ENCODE measurements at places on chromosomes 2 and 18. TPM values are rescaled to one million over a fixed set of nuclear protein-coding genes. Genes with fewer than 3 reads are reported as not detected.

Gene ABCG8
- not detected for total RNA-seq

Gene KIAA2012
- total RNA-seq, result not detected

Gene CAVIN2
- total RNA-seq, result 16.9 TPM

Gene CIB4
- not detected for total RNA-seq

Gene C1QL2
- not detected for total RNA-seq

Gene EN1
- total RNA-seq, result 0.32 TPM

Gene WDPCP
- 2.6 TPM for total RNA-seq

Gene IL1RN
- 0.13 TPM for total RNA-seq

Gene UGT1A10
- not detected for total RNA-seq

Gene ALPG
- not detected for total RNA-seq

Gene RGPD3
- under 0.01 TPM for total RNA-seq

Gene IL36A
- total RNA-seq, result not detected

Gene CLHC1
- total RNA-seq, result 10.6 TPM

Gene FEZ2
- total RNA-seq, result 37.4 TPM

Gene SNTG2
- not detected for total RNA-seq

Gene STPG4
- not detected for total RNA-seq

Gene FER1L5
- under 0.01 TPM for total RNA-seq

Gene MOCOS
- total RNA-seq, result 1.4 TPM

Gene LDLRAD4
- 0.52 TPM for total RNA-seq

Gene LOXL3
- 18.6 TPM for total RNA-seq

Gene IL1B
- 69.0 TPM for total RNA-seq

Gene ANKRD23
- 1.7 TPM for total RNA-seq

Gene FOXD4L1
- under 0.01 TPM for total RNA-seq

Gene VWC2L
- total RNA-seq, result not detected

Gene ACKR3
- 2.1 TPM for total RNA-seq

Gene HNMT
- total RNA-seq, result 39.8 TPM

Gene TOGARAM2
- total RNA-seq, result not detected

Gene TPGS2
- 170 TPM for total RNA-seq

Gene WIPF1
- total RNA-seq, result 16.7 TPM

Gene B3GNT7
- 0.80 TPM for total RNA-seq

Gene DPP4
- 13.3 TPM for total RNA-seq

Gene CELF4
- not detected for total RNA-seq

Gene DSG2
- total RNA-seq, result 28.7 TPM

Gene OTOS
- not detected for total RNA-seq

Gene FAM136A
- total RNA-seq, result 26.1 TPM

Gene LIMS3
- total RNA-seq, result 0.48 TPM

Gene MITD1
- 19.3 TPM for total RNA-seq

Gene NAT8
- not detected for total RNA-seq

Gene COL3A1
- 1,834 TPM for total RNA-seq

Gene THOC1
- 15.1 TPM for total RNA-seq

Gene TSPYL6
- not detected for total RNA-seq

Gene RUFY4
- total RNA-seq, result not detected
